Kidney capillary endothelial cell (primary cell): ENCODE measurements at places on chromosomes 11 and 22.

DNA sequence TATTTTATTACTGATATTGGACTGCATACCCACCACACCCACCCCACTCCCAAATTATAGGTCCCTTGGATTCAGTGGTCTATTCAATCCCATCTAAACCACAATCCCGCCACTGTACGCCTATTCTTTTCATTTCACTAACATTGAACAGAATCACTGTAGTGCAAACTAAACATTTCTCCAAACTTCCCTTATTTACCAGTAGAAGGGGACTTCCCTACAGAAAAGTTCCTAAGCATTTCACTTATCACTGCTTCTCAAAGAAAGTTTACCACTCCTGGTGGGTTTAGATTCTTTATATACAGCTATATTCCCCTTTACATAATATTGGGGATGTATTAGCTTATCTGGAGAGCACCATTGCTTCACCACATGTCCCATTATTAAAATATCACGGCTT lies 29.3 kb downstream of the OR8B12 start:
- DNase-seq, result no peak

DNA sequence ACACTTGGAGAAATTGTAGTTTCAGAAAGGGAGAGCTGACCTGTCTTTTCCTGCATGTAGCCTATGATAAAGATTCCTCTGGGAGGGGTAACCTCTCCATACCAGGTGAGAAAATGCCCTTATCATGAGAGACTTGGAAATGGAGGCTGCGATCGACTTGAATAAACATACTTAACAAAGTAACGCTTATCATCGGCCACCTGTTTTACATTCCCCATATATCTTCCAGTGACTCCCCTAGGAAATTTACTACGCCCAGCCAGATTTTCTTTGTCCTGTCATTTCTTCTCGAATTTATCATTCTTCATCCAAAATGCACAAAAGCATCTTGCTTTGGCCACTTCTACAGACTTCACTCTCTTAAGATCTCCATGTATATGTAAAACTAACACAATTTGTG lies 143.5 kb downstream of the CCDC81 start:
- no peak for DNase-seq

- DNase-seq, result no peak
Measured at GRCh38 chr11:70507466-70508230, 109.3 kb downstream of the CTTN start.

- DNase-seq, result no peak
Measured at GRCh38 chr11:19472679-19473078, 231.9 kb upstream of the E2F8 start.

- no peak for DNase-seq
Measured at GRCh38 chr22:50584106-50585096, 1.8 kb upstream of the CHKB start.

DNA sequence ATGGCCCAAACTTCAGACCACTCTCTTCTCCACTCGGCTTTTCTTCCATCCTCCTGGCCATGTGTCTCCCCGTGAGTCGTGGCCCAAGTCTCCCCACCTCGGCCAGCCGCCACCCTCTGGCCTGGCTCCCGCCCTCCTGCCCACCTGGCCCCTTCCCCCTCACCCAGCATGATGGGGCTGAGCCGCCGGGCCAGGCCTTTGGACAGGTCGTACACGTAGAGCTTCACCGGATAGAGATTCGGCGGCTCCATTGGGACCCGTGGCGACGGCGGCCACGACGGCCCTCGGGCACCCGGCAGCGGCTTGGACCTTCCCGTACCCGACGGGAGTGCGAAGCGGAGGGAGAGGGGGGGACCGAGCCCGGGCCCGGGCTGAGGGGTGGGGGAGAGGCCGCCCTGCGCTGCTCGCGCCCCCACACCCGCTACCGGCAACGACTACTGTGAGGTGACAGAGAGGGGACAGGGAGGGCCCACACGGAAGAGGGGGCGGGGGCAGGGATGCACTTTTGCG lies at the start of gene DESI1:
Gene DESI1 (minus strand): TSS at position 455 of the 510 bp plus-strand sequence. CDS start 204 bp downstream, at position 251.
- DNase-seq, result peak; percentile 15

GRCh38 chr22:28948424-28948823 lies 65.1 kb downstream of the ZNRF3 start:
- no peak for DNase-seq

DNA sequence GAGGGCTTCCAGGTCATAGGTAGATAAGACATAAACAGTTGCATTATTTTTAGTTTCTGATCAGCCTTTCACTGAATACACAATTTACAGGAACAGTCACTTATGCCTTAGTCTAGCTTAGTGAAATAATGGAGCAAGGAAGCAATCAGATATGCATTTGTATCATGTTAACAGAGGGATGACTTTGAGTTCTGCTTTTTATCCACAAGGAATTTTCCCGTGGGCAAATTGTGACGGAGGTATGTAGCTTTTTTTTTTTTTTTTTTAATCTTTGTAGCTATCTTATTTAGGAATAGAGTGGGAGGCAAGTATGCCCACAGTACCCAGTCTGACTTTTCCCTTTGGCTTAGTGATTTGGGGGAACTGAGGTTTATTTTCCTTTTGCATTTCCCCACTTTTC lies 3.4 kb upstream of the NLRP10 start:
- no peak for DNase-seq

GRCh38 chr11:30495437-30495836 lies 90.7 kb downstream of the MPPED2 start:
- DNase-seq, result peak; percentile 63

DNA sequence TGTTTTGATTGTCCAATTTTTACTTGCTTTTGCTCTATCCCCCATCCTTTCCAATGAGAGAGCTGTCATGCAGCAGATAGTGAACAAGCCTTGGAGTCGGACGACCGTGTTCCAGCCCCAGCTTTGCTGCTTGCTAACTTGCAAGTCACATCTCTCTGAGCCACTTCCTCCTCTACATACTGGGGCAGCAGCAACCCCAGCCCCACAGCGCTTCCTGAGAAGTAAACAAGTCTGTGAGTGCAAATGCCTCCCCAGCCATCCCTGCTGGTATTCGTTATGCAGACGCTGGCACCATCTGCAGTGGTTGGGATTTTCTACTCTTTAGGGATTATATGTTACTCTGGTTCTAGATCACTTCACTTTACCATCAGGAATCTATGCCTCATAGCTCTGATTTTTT lies 35.0 kb downstream of the TPBGL start:
- peak; percentile 58 for DNase-seq

DNA sequence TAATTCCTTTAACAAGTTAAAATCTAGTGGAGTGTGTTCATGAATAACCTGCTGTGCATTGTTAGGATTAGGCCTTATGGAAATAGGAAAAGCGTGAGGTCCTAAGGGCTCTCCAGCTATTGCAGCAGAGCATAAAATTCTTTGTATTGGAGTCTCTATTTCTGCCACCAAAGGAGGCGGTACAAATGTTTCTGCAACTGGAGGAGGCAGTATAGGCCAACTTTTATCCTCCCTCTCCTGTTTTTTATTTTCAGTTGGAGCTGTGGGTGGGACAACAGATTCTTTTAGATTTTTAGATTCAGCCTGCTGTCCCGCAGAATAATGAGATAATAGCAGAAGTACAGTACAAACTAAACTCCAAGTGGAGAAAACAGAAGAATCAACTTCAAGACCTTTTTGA lies 26.2 kb downstream of the OR10A6 start:
- no peak for DNase-seq

- peak; percentile 59 for DNase-seq
Measured at GRCh38 chr11:14904745-14905103, 12.7 kb upstream of the CYP2R1 start.

- no peak for DNase-seq
Measured at GRCh38 chr11:34570584-34570983, 50.3 kb upstream of the EHF start.

DNA sequence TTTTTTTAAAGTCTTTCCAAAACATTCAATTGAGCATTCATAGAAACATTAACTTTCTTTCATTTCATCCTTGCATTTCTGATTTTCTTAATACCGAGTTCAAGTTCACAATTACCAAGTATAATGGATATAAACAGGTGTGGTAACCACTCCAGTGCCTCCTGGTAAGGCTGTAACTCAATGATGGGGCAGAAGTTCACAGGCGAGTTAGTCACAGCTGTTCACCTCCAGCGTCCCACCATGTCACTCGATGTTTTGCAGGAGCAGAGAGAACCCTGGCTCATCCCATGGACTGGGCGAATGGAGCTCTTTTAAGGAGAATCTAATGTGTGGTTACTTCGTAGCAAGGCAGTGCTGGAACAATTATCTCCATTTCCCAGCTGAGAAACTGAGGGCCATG lies 94.4 kb upstream of the ALX4 start:
- DNase-seq, result no peak

DNA sequence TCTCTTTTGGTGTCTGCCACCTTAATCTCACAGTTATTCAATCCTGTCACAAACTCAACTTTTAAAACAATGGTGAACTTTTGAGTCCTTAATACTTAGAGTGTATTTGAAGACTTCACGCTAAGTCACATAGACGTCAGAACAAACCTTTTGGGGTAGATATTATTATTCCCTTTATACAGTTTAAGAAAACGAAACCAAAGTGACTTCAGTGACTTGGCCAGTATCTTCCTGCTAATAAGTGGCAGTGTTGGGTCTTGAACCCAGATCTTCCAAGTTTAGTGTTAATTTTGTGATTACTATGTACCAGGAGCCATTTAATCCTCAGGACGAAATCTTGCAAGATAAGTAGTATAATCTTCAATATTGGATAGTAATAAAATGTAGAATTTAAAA lies 691 bp downstream of the CEP295 start:
- DNase-seq, result no peak

- DNase-seq, result no peak
Measured at GRCh38 chr11:115287266-115287665, 216.9 kb downstream of the CADM1 start.

DNA sequence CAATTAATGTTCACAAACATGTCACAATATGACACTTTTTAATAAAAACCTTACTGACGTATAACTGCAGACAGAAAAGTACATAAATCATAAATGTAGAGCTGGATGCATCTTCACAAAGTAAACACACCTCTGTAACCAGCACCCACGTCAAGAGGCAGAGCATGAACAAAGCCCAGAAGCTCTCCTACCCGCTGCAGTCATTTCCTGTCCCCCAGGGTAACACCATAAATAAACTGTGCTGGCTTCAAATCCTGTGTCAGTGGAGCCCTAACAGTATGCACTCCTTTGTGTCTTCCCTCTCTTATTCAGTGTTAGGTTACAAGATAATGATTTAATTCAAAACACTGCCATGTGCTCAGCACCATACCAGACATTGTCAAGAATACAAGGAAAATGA lies 5.7 kb downstream of the SYT13 start:
- peak; percentile 32 for DNase-seq

- peak; percentile 77 for DNase-seq
Measured at GRCh38 chr11:109853156-109853776, 239.9 kb upstream of the ZC3H12C start.

GRCh38 chr11:45726493-45727054 lies 61.2 kb upstream of the CHST1 start:
- no peak for DNase-seq

DNA sequence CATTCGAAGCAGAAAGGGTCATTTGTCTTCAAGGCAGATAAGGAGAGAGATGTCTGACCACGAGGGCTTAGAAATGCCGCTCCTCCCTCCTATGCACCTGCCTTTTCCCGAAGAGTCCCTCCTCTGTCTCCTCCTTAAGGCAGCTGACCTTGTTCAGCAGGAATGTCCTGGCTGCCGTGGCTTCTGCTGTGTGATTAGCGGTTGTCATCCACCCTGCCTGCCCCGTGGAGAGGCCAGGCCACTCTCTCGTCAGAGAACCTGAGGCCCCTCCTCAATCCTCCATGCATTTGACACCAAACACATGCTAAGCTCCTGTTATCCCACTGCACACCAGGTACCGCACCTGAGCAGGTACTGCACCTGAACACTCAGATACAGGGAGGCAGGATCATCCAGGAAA lies 834.6 kb downstream of the TBC1D22A start:
- DNase-seq, result no peak

DNA sequence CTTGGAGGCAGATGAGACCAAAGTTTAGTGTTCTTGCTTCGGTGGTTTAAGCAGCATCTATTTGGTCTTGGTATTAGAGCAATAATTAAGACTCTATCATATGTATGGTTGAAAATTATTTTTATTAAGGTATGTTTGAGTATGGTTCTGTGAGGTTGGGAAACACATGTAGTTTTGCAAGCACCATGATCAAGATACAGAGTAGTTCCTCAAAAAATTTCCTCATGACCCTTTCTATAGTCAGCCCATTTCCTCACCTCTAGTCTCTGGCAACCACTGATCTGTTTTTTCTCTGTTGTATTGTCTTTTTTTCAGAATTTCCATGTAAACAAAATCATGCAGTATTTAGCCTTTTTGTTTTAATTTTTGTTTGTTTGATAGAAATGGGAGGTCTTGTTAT lies 18.4 kb downstream of the MTMR3 start:
- no peak for DNase-seq

DNA sequence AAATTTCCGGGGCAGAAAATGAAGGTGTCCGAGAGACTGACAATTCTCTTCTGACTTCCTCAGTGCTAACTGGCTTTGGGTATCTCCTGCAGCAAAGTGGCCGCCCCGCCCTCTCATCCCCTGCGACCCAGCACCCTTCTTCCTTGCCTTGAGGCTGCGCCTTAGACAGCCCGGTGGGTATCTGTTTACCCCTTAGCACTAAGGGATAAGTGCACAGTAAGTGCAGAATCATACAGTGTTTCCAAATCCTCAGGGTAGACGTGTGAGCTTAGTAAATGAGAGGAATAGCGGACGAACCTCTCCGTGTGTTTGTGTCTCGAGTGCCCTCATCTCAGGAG lies 368 bp upstream of the CHORDC1 start:
- no peak for DNase-seq

GRCh38 chr11:70278994-70279393 lies 8.5 kb downstream of the PPFIA1 start:
- DNase-seq, result no peak

DNA sequence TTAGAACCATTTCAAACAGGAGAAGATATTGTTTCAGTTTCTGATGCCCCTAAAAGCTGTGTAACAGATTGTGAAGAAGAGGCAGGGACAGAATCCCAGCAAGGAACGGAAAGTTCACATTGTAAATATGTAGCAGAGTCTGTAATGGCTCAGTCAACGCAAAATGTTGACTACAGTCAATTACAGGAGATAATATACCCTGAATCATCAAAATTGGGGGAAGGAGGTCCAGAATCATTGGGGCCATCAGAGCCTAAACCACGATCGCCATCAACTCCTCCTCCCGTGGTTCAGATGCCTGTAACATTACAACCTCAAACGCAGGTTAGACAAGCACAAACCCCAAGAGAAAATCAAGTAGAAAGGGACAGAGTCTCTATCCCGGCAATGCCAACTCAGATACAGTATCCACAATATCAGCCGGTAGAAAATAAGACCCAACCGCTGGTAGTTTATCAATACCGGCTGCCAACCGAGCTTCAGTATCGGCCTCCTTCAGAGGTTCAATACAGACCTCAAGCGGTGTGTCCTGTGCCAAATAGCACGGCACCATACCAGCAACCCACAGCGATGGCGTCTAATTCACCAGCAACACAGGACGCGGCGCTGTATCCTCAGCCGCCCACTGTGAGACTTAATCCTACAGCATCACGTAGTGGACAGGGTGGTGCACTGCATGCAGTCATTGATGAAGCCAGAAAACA lies 40.8 kb downstream of the IGLL1 start:
- peak; percentile 74 for DNase-seq

- DNase-seq, result peak; percentile 31
Measured at GRCh38 chr22:43346521-43346929, 3.4 kb upstream of the SCUBE1 start.

- DNase-seq, result peak; percentile 90
Measured at GRCh38 chr11:71927820-71928736, at the start of gene XNDC1N. Gene XNDC1N, minus strand, starts transcription at chr11:71928594. Its CDS starts 5,241 bp downstream, at chr11:71923353.

GRCh38 chr11:37409124-37409523 lies 811.1 kb upstream of the RAG2 start:
- DNase-seq, result no peak
